Activated CD4-positive, CD25-positive, alpha-beta regulatory T cell (primary cell): ENCODE measurements at places on chromosomes 3 and 15.
A peak's percentile ranks its signal among the peaks of the same experiment; 100 is the strongest.

DNA sequence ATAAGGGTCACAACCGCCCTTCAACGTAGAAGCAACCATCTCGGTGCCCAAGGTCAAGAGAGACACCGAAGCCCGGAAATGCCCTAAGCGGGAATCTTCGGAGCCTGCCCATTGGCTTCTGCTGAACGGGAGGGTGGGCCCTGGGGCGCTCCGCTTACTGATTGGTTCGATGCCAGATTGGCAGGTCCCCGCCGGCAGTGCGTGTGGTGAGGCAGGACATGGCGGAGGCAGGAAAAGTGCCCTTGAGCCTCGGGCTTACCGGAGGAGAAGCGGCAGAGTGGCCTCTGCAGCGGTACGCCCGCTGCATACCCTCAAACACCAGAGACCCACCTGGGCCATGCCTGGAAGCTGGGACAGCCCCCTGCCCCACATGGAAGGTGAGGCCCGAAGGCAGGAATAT, at the start of gene REC114:
TSS of gene REC114 (plus strand) at position 197 of the 400 bp plus-strand sequence. CDS start at position 219, 22 bp downstream.
- no peak for DNase-seq

DNA sequence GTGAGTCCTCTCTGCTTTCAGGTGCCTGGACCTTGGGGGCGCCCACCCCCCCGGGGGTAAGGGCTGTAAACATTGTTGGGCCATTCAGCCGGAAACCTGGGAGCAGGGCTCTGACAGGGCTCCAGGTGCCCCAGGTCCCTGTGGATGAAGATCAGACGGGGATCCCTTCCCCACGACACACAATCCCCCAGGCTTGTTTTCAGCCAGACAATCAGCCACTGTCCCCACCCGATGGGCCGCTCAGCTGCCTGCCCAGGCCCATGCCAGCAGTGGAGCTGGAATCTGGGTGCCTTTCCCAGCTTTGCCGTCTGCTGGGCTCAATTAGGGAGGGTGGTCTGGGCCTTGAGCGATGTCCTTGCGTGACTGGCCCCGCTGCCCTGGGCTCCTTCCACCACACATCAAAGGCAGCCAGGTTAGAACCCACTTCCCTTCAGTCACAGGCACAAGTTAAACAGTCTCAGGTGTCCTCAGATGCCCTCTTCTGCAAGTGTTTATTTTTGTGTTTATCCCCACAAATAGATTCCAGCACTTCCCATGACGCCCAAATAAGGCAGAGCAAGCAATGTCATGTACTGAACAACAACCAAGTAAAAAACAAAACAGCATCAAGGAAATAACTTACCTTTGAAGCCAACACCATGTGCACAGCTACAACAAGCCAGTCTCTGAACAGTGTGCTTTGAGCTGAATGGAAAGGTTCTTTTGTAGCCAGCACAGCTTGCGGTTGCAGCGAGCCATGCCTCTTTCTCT, 77.0 kb upstream of the ALDH1A3 start:
- DNase-seq = no peak

GRCh38 chr3:120645083-120645845, 36.8 kb downstream of the HGD start:
- no peak for DNase-seq

DNA sequence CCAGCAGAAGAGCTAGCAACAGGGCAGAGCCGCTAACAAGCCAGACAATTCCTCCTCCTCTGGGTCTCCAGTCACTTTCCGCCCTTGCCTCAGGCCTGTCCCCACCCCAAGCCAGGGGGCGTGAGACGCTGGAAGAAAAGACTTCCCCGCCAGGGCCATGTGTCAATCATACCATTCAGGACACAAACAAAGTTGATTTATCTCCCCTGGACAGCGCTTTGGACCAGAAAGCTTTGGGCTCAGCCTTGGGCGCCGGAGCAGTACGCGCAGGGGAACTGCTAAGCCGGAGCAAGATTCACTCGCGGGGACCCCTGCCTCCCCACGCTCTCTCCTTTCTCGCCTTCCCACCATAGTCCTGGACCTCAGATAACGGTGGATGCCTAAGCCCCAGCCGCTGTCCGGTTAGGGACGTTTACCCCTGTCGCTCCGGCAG, 479 bp downstream of the LRRC2 start:
- no peak for DNase-seq

DNA sequence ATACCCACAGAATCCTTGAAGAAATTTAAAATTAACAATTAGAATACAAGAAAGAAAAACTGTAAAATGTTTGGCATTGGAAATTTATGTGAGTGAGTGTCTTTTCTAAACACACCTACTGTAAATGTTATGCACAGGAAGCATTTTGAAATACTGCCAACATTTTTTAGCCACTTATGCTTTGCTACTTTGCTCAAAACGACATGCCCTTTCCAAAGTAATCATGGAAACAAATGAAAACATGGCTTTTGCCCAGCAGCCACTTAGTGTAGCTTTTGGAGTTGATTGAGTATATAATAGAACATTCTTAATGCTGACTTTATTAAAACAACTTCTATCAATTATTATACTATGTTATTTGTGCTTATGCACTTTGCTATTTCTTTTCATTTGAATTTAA, 823.0 kb downstream of the CADM2 start:
- no peak for DNase-seq

DNA sequence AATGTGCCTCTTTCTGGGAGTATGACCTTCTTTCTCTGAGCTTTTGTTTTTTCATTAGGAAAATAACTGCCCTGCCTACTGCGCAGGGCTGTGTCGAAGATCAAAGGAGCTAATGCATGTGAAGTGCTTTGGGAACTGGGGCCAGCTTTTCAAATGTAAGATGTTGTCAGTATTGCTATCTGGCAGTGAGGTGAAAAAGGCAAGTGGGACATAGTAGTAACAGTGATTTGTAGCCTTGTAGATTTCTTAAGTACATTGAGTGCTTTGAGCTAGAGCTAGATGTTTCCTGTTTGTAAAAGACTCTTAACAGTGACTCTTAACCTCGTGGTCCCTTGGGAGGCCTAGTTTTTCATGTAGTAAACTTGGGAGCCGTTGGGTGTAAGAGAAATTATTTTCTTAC, 126.5 kb downstream of the ECT2 start:
- DNase-seq = no peak

DNA sequence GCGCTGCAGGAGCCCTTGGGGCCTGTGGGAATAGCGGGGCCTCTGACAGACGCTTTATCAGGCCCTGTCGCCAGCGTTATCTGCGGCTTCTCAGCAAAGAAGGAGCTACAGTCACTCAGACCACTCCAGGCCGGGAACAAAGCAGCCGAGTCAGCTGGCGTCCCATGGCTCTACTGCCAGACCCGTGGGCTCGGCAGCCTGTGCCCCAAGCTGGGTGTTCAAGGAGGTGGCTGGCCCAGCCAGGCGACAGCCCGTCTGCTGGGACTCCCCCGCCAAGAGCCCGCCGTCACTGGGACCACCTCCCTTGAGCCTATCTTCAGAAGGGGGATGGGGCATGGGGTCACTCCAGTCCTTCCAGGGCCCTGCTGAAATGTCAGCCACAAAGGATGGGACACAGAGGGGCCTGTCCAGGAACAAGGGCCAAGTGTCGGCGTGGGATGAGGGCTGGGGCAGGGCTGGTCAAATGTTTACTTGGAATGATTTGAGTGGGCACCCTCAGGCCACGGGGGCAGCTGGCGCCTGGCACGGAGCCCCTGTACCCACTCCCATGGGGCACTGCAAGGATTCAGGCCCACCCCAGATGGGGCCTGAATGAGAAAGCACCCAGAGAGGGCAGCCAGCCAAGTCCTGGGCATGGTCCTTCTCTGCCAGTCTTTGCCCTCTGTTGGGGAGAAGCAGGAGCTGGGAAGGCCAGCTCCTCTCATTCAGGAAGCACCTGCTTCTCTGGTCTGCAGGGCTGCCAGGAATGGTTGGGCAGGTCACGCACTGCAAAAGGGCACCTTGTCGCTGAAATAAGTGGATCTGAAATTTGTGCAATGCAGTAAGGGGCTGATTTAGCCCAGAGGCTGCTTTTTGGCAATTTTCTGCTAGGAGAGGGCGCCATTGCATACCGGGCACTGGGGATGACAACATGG, 148.3 kb downstream of the SMAD6 start:
- DNase-seq = no peak

DNA sequence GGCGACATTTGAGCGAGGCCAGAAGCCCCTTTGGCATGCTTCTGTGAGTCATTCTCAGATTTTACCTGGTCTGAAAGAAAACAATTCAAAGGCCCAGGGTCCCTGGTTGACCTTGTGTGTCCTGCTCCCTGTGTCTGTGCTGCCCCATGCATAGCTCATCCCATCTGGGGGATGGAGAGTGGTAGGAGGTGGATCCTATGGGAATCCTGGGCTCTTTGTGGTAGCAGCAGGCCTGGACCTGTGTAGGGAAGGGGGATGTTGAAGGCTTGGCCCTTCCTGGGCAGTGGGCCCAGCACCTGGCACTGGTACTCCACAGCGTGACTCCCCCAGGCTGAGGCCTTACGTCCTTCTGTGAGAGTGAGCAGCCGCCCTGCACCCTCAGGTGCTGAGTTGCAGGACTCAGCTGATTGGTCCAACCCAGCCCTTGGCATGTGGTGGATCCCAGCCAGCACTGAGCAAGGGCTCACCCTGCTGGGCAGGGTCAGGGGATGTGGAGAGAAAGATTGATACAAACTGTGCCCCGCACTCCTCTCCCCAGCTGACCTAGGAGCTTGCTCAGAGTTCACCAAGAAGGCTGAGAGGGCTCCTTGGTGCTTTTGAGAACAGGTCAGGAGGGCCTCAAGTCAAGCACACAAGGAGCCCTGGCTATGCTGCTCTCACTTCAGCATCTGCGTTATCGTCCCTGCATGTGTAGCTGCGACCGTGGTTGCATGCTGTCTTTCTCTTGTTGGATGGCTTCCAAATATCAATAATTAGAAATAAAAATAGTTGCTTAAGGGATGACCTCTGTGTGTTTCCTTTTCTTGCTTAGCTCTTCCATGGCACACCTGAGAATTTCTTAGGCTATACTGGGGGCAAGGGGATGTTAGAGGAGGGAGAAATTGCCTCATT, 21.4 kb upstream of the JMJD7 start:
- DNase-seq = no peak

- no peak for DNase-seq
Observed at GRCh38 chr3:101984356-101984755, 135.0 kb downstream of the NFKBIZ start.

DNA sequence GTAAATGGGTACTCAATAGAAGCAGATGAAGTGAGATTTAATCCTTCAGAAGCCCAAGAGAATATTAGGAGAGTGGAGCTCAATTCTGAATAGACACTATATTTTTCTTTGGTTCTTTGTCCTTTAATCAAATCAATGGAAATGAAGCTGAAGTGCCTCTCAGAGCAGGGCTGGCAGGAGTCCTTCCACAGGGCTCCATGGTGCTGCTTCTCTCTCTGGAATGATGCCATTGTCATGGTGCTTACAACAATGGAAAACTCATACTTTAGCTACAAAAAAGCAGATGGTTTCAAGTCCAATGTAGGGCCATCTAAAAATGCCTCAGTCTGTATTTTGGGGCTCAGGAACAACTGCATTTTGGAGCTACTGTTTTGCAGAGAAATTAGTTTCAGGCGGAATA, 125.1 kb downstream of the SNRK start:
- no peak for DNase-seq

DNA sequence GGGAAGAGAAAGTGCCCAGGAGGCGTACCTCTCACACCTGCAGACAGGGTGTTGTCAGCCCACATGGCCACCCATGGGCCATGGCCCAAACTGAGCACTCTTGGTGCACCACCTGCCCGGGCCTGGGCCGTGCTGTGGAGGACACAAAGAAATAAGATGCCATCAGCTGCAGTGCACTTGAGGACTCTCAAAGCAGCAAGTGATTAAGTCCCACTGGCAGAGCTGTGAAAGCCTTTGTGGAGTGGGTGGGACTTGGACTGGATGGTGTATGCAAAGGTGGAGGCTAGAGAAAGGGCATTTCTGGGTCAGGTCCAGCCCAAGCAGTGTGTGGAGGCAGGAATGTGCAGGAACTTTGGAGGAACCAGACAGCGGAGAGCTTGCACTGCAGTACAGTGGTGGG, 122.3 kb downstream of the MEGF11 start:
- no peak for DNase-seq

GRCh38 chr3:63762934-63763550, 56.1 kb upstream of the C3orf49 start:
- DNase-seq = no peak

DNA sequence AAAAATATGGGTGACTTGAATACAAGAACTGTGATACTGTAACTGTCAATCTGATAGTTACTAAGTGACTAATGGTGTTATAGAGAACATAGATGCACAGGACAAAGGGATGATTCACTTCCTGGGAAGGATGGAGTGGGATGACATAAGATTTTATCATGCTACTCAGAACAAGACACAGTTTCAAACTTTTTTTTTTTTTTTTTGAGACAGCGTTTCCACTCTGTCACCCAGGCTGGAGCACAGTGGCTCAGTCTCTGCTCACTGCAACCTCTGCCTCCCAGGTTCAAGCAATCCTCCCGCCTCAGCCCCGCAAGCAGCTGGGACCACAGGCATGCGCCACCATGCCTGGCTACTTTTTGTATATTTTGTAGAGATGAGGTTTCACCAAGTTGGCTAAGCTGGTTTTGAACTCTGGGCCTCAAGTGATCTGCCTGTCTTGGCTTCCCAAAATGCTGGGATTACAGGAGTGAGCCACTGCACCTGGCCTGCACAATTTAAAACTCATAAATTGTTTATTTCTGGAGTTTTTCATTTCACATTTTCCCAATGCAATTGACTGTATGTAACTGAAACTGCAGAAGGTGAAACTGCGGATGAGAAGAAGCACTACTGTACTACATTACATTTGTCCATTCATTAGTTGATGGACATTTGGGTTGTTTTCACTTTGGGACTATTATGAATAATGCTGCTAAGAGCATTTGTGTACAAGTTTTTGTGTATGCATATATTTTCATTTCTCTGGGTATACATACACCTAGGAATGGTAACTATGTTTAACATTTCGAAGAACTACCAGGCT, 40.6 kb downstream of the ADIPOQ start:
- DNase-seq = peak; percentile 4

DNA sequence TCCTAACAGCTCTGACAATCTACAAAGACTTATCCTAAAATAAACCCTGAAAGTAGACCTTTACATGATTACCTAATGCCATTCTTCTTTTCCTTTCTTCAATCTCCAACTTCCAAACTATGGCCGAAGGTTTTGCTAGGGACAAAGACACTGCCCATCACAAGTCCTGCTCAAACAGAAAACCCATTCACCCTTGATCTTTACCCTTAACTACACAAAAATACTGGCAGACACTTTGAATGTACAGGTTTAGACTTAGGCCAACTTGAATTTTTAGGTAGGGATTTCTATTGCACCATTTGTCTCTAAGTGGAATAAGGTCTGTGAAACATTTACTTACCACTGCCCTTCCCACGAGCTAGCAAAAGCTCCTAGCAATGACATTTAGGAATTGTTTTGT, 64.6 kb downstream of the TMEM212 start:
- DNase-seq = no peak

- DNase-seq = no peak
Observed at GRCh38 chr3:23748398-23749110, 57.2 kb upstream of the UBE2E1 start.

GRCh38 chr3:72816862-72817355, 31.3 kb downstream of the SHQ1 start:
- no peak for DNase-seq

DNA sequence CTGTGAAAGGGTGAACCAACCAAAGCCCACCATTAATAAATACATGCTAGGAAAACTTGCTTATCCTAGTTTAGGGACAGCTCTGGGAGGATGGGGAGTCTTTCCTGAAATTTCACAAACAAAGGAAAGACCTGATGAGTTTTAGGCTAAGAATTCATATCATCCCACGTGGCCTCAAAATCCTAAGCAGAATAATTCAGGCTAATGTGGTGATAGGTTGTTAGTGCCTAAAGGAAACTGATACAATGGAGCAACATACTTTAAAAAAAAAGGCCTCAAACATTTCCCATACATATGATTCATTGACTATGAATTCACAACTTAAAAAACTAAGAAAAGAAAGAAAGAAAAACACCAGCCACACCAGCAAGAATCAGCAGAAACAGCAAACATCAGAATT, 126.9 kb upstream of the CNTN4 start:
- DNase-seq = no peak
